Thoracic aorta (tissue), 2 donors: ENCODE measurements at places on chromosomes 5 and 9.
A peak's percentile ranks its signal among the peaks of the same experiment; 100 is the strongest.

DNA sequence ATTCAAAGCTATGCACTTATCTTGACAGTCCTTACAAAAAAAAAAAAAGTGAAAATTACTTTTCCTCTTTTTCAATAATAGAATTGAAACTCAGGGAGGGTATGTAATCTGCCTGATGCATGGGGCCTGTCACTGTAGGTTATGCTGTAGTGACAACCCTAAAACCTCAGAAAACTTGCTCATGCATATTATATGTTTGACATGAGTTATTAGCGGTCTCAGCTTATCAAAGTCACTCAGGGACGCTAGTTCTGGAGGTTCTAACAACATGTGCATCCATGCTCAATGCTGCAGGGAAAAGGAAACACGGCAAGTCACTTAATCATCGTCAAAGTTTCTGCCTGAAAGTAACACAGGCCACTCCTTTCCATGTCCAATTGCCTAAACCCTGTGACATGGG lies 78.4 kb upstream of the TMEM252 start:
- no peak for DNase-seq

DNA sequence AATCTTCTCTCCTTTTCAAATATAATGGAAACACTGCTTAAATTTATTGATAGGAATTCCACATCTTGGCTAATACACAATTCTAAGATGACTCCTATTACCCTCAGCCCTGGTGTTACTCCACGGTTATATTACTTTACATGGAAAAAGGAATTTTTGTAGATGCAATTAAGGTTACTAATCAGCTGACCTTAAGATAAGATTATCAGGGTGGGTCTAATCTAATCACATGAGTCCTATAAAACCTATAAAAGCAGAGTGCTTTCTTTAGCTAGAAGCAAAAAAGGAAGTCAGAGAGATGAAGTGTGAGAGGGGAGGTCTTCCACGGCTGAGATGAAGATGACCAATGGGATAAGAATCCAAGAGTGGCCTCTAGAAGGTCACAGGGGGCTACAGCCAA lies 268.6 kb downstream of the PDE4D start:
- DNase-seq = no peak

DNA sequence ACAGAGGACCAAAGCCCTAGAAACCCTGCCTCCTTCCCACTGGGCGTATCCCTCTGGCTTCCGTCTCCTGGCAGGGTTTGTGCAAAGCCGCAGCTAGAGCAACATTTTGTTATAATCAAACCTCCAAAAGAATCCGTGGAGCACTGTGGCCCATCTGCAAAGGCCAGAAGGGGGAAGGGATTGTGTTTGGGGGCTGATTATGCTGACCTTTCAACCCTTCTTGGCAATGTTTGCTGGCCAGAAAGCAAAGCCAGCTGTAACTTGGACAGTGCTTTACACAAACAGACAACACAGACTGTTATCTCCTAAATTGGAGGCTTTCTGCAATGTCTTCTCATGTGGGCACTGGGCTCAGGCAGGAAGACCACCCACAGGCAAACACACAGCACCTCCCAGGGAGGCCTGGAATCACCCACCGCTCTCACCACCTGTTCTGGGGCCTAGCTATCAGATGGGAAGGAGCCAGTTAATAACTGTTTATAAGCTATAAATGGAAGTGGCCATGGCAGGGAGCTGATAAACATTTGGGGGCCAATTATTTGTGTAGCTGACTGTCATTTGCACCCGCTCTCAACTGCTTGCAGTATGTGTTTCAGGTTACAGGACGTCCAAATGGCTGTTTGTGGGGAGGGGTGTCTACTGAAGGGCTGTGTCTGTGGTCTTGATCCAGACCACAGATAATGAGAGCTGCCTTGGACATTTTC lies 121.6 kb upstream of the ERCC6L2 start:
- no peak for DNase-seq

GRCh38 chr9:94600258-94600657 lies 6.6 kb upstream of the FBP2 start:
- no peak for DNase-seq

DNA sequence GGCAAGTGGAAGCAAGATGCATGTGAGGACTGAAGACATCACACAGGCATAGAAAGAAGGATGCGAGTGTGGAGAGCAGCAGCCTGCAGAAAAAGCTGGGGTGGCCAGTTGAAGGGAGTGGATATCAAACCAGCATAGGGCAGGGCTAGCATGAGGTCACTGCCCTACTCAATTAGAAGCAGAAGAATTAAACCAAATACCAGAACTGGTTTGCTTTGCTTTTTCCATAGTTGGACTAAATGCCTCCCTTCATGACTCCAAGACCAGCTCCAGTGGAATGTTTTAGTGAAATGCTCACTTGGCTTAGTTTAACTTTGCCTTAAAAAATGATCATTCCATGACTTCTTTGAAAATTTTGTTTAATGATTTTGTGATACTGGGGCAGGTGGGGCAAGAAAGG lies 45.8 kb downstream of the TMEM167A start:
- DNase-seq = no peak

DNA sequence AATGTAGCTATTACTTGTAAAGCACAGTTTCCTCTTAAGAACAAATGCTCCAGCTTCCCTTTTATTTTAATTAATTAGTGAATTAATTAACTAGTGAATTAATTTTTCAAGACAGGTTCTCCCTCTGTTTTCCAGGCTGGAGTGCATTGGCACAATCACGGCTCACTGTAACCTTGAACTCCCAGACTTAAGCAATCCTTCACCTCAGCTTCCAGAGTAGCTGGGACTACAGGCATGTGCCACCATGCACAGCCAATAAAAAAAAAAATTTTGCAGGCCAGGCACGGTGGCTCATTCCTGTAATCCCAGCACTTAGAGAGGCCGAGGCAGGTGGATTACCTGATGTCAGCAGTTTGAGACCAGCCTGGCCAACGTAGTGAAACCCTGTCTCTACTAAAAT lies 44.1 kb downstream of the FCHO2 start:
- DNase-seq = no peak

DNA sequence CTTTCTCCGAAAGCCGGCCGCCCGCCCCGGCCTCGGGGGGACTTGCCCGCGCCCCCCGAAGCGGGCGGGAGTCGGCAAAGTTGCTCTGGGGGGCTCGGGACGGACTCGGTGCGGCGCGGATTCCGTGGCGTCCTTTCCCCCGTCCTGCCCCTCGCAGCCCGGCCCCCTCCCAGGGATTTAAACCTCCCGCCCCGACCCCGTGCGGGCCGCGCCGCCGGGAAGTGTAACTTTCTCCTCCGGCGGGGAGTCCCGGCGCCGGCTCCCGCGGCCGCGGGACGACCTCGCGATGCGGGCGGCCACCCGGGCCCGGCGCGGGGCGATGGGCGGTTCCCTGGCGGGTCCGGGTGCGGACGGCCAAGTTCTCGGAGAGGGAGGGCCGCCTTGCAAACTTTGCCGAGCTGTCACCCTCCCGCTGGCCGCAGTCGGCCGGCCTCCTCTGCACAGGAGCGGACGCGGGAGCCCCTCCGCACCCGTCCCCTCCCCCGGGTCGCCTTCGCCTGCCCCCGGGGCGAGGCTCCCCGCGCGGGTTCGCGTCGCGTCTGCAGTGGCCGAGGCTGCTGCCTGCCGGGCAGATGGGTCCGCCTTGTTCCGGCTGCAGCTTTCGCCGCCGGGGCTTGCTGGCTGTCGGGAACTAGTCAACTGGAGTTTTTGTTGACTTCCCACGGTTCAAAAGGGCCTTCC lies 732 bp downstream of the PBX3 start:
- DNase-seq = no peak

GRCh38 chr9:117437283-117437682 lies 22.4 kb upstream of the ASTN2 start:
- DNase-seq = no peak

GRCh38 chr9:107767711-107768110 lies 278.1 kb upstream of the KLF4 start:
- DNase-seq = no peak

DNA sequence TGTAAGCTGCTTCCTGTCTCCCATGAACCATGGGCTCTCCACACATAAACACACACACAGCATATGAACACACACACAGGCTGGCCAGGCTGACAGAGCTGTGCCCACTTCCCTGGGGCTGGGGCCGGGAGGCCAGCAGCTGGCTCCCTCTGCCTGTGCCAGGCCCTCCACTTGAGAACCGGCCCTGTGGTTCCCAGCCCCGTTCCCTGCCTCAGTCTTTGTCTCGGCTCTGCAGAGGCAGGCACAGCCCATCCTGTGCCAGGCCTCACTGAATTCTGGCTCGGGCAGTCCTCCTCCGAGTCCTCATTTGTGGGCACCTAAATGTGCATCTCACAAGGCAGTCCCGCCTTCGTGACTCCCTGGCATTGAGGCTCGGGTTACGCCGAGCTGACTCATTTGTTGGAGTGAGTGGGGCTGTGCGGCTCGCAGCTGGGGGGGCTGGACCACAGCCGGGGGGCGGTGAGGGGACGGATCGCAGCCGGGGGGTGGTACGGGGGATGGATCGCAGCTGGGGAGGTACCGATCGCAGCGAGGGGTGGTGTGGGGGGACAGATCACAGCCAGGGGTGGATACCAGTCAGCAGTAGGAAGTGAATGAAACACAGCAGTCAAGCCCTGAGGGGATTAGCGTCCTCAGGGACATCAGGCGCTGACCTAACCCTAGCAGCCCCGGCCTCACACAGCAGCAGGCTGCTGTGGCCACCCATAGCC lies 72.3 kb downstream of the PSMB7 start:
- peak; percentile 63 for DNase-seq

DNA sequence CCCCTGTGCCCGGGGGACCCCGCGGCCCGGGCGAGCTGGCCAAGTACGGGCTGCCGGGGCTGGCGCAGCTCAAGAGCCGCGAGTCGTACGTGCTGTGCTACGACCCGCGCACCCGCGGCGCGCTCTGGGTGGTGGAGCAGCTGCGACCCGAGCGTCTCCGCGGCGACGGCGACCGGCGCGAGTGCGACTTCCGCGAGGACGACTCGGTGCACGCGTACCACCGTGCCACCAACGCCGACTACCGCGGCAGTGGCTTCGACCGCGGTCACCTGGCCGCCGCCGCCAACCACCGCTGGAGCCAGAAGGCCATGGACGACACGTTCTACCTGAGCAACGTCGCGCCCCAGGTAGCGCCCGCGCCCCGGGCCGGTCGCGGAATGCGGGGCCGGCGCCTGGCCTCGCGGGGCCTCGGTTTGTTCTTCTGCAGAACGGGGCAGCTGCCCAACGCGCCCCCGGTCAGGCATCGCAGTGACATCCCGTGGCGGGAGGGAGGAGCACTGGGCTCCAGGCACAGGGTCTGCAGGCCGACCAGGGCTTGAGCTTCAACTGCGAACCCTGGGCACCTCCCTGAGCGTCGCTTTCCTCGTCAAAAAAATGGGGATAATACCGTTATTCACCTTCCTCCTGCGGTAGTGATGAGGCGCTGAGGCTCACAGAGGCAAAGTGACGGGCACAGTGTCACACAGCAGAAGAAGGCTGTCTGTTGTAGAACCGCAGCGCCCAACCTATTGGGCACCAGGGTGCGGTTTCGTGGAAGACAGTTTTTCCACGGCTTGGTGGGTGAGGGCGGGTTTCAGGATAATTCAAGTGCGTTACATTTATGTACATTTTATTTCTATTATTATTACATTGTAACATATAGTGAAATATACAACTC lies 777 bp downstream of the ENDOG start:
- no peak for DNase-seq

DNA sequence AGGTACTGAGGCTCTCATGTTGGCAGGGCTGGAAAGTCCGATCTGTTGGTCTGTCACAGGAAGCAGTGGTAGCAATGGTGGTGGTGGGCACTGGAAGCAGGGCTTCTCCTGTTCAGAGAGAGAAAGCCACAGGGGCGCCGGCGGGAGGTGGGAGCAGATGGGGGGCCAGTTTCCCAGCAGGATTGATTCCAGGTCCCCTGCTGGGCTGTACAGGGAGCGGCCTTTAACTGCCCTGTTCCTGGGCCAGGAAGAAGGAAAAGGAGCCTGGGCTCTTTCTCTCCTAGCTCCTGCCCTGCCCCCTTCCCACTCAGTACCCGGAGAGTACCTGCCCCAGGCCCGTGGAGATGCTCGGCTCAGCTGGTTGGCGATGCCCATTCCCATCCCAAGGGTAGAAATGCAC lies 2.6 kb upstream of the DAB2IP start:
- no peak for DNase-seq

GRCh38 chr9:114034661-114035062 lies 43.4 kb downstream of the AMBP start:
- DNase-seq = no peak

DNA sequence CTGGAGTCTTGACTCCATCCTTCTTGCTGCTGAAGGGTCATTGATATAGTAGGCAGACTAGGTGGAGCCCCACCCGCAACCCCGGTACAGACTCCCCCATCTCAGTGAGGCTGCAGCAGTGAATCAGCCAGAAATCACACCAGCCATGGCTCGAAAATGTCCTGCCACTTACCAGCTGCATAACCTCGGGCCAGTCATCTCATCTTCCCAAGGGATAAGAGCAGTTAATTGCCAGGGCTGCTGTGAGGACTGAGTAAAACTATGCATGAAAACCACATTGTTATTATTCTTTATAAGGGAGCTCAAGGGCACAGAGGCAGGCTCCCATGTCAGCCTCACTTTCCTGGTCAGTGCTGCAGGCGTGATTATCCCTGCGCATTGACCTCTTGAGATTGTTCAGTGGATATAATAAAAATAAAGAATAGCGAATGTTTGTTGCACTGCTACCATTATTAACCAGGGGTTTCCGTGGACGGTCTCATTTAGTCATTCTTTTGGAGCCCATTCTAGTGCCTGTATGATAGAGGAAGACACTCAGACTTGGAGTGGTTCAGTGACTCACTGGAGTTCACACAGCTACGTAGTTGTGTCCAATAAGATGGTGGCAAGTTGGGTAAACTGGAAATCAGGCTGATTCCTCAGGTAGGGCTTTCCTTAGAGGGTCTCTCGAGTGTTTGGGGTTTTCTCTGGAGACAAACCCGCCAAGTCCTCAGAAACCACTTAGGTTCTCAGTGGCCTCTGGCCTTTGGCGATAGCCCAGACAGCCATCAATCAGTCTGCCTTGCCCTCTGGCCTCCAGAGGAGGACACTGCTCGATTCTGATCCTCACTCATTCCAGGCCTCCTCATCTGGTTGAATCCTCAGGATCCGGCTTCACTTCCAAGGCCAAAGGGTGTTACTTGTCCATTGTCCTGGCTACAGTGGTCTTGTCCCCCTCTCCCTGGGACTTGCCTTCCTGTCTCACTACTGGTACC lies 39.9 kb downstream of the COL15A1 start:
- no peak for DNase-seq

GRCh38 chr5:137279521-137280231 lies 219.4 kb downstream of the SPOCK1 start:
- no peak for DNase-seq

DNA sequence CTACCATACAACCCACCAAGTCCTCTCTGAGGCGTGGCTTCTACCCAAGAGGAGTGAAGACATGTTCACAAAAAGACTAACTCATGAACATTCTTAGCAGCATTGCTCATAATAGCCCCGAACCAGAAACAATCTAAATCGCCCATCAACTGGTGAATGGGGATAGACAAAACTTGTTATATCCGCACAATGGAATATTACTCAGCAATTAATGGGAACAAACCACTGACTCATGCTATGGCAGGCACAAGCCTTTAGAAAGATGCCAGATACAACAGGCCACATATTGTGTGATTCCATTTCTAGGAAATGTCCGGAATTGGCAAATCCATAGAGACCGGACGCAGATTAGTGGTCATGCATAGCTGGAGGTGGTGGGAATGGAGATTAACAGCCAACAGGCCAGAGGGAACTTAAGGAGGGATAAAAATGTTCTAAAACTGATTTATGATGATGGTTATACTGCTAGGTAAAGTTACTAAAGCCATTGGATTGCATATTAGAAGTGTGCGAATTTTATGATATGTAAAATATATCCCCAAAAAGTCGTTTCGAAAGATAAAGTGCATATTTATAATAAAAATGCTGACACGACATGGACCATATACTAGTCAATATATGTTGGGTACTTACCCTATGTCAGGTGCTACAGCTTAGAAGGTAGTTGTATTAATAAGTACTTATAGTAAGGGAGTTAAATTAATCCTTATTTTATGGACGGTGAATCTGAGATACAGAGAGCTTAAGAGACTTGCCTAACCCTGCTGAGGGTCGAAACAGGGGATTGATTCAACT lies 55.4 kb downstream of the LHX2 start:
- no peak for DNase-seq
